Activated naive CD4-positive, alpha-beta T cell treated with anti-CD3 and anti-CD28 coated beads for 36 hours (primary cell): ENCODE measurements at places on chromosomes 3 and 15.

- DNase-seq = peak; percentile 8
Observed at GRCh38 chr3:127822682-127823425, 539 bp upstream of the MGLL start.

DNA sequence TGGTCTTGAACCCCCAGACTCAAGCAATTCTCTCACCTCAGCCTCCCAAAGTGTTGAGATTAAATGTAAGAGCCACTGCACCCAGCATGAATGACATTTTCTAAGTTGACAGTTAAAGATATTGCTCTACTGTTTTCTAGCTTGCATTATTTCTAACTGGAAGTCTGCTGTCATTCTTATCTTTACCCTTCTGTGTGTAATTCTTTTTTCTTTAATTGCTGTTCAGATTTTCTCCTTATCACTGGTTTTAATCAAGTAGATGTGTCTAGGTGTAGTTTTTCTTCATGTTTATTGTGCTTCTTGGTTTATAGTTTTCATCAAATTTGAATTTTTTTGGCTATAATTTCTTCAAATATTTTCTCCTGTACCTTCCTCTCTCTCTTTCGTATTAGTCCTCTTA lies 4.9 kb downstream of the PARP15 start:
- no peak for DNase-seq

GRCh38 chr3:184320104-184320445 lies 5.7 kb downstream of the EIF4G1 start:
- DNase-seq = peak; percentile 61

- DNase-seq = no peak
Observed at GRCh38 chr3:58566398-58567250, 10.6 kb downstream of the FAM107A start.

- DNase-seq = no peak
Observed at GRCh38 chr15:89175617-89176191, 45.7 kb downstream of the RLBP1 start.

DNA sequence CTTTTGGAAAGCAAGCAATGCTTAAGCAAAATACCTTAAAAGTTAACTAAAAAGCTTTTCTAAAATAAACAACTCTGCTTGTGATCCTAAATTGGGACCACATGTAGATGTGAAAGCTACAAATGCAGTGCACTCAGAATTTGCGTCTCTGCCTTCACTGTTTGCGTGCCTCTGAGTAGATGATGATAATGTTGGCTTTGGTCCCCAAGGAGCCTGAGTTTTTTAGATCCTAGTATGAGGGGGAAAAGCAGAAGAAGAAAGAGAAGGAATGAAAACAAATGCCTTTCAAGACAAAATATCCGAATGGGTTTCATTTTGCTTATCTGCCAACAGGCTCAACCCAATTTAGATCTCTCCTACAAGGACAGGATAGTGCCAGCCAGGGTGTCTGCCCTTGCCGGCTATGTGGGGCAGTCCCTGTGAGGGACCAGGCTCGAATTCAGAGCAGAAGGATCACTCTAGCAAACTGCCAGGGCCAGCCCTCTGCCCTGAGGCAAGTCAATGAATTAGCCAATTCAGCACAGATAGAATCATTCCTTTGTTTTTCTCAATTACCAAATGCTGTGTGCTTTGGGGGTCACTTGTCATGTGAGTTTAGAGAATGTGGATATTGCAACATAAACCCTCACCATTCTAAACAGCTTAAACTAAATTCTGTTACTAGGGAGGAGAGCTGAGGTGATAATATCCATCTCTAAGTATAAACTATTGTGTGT lies 28.5 kb downstream of the SCG5 start:
- no peak for DNase-seq

GRCh38 chr3:166123088-166123487 lies 285.9 kb upstream of the BCHE start:
- no peak for DNase-seq

- no peak for DNase-seq
Observed at GRCh38 chr3:66428733-66429132, 72.1 kb downstream of the LRIG1 start.

DNA sequence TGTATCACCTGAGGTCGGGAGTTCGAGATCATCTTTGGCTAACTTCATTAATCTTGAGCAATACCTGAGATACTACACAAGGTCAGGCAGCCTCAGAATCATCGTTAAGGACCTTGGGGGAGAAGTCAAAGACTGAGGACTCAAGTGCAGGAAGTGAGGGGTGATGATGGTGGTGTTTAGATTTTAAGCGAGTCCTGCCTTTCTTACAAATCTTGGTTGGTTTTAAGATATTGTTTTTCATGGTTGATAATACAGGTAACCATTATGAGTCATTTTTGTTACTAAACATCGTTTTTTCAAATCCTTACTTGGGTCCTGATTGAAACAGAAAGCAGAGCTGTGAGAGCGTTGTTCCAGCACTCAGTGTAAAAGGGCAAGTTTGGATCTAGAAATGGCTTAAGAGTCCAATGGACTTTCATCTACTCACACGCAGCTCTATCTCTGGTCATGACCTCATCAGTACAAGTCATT lies 4.1 kb downstream of the RASGRP1 start:
- peak; percentile 63 for DNase-seq

- DNase-seq = no peak
Observed at GRCh38 chr15:39326306-39326975, 254.4 kb upstream of the THBS1 start.

GRCh38 chr3:65478551-65479500 lies 559.9 kb downstream of the MAGI1 start:
- no peak for DNase-seq

DNA sequence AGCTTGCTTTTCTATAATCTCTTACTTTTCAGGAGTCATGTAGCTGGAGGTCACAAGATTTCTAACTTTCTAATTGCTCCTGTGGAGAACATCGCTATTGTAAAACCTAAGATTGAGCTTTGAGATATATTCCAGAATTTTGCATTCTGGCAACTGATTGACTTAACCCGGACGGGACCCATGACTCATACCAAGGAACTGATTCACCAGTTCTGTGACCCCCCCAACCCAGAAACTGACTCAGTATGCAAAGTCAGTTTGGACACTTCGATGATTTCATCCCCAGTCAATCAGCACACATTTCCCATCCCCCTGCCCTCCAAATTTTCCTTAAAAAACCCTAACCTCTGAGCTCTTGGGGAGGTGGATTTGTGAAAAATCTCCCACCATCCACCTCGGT lies 396.5 kb upstream of the GBE1 start:
- DNase-seq = no peak

GRCh38 chr15:65355173-65355987 lies 22.4 kb downstream of the IGDCC3 start:
- DNase-seq = peak; percentile 10

DNA sequence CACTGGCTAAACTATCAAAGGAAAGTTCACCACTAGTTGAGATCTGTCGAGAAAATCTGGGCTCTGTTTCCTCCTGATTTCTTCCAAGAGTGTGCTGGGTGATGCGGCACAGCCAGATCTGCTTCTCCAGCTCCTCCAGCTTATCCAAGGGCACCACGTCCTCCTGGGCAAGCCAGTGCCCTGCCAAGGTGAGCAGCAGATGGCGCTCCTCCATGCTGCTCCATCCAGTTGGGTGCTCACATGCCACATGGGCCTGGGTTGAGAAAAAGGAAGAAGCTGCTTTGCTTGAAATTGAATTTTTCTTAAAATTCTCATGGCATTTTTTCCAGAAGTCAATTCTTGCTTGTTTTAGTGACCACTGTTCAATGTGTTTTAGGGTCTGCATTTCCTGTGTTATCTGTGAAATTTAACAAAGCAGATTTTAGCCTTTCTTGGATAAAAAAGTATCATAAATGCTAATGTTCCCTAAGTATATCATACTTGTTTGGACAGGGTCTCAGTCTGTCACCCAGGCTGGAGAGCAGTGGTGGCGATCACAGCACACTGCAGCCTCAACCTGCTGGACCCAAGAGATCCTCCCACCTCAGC lies 47.3 kb downstream of the EIF3J start:
- peak; percentile 77 for DNase-seq

GRCh38 chr3:64444490-64445108 lies 219.3 kb upstream of the PRICKLE2 start:
- no peak for DNase-seq

DNA sequence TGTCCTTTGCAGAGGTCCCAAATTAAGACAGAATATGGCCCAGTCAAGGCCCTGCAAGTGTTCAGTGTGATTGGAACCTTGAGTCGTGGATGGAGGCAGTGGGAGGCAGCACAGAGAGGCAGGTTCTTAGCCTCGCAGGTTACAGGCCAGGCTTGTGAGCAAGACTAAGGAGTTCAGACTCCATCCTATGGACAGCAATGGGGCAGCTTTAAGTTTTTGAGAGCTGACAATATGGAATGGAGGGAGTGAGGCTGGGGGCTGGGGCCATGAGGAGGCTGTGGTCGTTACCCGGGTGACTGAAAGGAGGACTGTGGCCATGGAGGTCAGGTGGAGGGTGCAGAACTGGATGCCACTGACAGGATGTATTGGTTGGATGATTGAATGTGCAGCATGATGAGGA lies 74.1 kb upstream of the PRR23C start:
- DNase-seq = no peak
